Umbilical cord (tissue), 2 donors: ENCODE measurements at places on chromosomes 11 and 22.

- no peak for DNase-seq
Observed at GRCh38 chr11:18624161-18624560, 10.0 kb downstream of the SPTY2D1 start.

GRCh38 chr11:20448834-20449233, 61.3 kb downstream of the PRMT3 start:
- no peak for DNase-seq

DNA sequence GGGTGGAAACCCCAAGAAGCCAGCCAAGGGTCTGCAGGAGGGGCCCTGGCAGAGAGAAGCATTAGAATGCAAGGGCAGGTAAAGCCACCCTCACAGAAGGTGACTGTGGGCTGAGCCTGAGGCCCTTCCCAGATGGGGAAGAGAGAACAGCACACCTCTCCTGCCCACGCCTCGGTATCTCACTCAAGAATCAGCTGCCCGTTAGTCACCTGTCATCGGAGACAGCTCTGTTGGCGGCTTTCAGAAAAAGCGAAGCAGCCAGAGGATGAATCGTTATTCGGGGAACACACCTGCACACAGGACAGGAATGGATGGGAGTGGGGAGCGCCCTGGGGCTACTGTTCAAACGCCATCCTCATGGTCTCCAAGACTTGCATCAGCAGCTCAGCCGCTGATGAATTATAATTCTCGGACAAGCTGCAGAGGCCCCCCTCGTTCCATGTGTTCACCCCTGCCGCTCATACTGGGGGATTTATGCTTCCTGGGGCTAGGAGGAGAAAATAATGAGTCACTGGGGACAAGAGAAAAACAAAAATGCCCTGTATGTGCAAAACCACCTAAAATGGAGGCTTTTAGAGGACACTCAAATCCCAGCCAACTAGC, 21.6 kb upstream of the TMA7B start:
- no peak for DNase-seq

GRCh38 chr11:41533761-41534160, 74.3 kb upstream of the LRRC4C start:
- no peak for DNase-seq

DNA sequence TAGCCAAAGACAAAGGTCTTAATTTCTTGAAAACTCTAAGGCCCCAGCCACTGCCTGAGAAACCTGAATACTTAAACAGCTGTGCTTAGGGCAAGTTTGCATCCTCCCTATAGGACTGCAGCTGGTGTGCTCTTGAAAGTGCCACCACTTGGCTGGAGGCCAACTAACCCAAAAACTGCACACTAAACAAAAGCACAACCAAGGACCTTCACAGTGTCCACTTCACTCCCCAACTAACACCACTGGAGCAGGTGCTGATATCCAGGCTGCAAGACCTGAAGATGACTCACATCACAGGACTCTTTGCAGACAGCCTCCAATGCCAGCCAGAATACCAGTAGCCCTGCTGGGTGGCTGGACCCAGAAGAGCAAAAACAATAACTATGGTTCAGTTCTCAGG, 357.7 kb upstream of the ARHGAP42 start:
- DNase-seq = no peak

GRCh38 chr11:10038521-10039302, 255.3 kb downstream of the SBF2 start:
- no peak for DNase-seq

GRCh38 chr11:36354221-36355003, 58.3 kb downstream of the PRR5L start:
- DNase-seq = no peak

- DNase-seq = peak; percentile 49
Observed at GRCh38 chr11:44763121-44763820, 36.5 kb downstream of the TSPAN18 start.

- peak; percentile 82 for DNase-seq
Observed at GRCh38 chr22:44211946-44212930, 31.5 kb downstream of the PARVG start.

DNA sequence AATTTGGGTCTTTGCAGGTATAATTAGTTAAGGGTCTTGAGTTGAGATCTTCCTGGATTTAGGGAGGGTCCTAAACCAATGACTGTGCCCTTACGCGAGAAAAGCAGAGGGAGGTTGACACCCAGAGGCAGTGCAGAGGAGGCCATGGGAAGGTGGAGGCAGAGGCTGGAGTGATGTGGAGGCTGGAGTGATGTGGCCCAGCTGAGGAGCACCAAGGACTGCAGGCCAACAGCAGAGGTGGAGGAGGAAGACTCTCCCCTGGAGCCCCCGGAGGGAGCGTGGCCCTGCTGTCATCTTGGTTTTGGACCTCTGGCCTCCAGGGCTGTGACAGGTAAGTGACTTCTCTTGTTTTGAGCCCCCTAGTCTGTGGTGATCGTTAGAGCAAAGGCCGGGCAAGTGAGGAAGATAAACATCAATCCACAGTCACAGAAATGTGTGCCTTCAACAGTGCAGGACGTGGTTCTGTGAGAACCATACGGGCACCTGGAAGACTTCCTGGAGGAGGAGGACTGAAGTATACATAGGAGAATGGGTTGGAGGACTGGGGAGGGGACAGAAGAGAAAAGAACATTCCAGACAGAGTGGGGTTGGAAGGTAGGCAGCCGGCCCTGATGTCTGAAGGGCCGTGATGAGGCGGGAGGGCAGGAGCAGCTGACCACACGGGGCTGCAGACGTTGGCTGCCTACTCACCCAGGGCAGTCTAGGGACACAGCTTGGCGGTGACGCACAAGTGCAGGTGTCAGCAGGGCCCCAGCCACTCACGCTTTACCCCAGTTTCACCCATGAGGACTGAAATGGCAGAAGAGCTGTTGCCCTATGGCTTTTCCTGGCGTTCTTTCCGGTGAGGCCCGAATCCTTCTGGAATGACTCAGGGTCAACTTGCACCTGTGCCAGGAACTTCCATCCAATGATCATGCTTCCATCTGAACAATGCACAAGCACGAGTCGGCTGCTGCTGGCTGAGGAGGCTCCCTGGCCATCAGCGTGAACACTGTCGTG, 270.2 kb downstream of the CTTN start:
- DNase-seq = no peak

DNA sequence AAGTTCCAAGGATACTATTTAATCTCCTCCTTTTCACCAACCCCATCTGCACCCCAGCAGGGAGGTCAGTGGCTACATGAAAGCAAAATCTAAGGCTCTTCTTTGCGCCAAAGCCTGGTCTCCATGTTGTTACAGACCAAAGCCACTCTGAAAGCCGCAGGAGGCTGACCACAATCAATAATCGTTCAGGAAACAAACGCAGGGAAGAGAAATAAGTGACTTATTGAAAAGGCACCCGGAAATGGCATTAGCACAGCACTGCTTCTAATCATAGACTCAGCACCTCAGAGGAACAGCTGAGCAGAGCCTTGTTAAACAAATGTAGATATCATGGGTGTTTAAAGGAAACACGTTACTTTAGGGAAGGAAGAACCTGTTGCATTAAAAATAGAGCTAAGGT, 183.9 kb downstream of the KIRREL3 start:
- no peak for DNase-seq
